Activated T-cell treated with anti-CD3 and anti-CD28 coated beads, Interleukin-2, amount 50 U/mL, for 72 hours (primary cell): ENCODE measurements at places on chromosomes 2 and 18. TPM values are rescaled to one million over a fixed set of nuclear protein-coding genes. Genes with fewer than 3 reads are reported as not detected.

Gene TTLL4
- total RNA-seq: 34.4 TPM

Gene ST6GAL2
- not detected for total RNA-seq

Gene REG3G
- not detected for total RNA-seq

DNA sequence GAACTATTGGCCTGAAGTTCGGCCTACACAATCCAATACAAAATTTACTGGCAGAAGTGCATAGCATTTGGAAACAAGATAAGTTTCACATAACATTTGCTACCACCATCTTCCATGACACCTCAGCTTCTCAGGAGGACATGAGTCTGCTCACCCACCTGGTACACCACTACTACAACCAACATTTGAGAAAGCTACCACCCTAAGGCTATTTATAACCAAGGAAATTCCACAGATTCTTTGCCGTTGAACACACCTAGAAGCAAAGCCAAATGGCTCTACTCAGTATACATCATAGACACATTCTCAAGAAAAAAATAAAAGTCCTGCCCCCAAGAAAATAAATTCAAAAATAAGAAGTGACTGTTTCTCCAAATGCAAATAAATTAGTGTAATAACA, 145.3 kb downstream of the SPAG16 start:
- H3K27me3 ChIP-seq: no peaks in the 10 kb centered on the region
- no peak overlapping the region for H3K27ac ChIP-seq
- no peak for DNase-seq
- H3K4me3 ChIP-seq: no peak overlapping the region
- H3K36me3 ChIP-seq: no peaks in the 10 kb centered on the region

DNA sequence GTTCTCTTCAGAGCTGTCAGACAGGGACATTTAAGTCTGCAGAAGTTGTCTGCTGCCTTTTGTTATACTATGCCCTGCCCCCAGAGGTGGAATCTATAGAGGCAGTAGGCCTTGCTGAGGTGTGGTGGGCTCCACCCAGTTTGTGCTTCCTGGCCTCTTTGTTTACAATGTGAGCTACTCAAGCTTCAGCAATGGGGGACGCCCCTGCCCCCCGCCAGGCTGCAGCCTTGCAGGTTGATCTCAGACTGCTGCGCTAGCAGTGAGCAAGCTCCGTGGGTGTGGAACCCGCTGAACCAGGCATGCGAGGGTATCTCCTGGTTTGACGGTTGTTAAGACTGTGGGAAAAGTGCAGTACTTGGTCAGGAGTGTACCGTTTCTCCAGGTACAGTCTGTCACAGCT, 24.0 kb upstream of the PAIP2B start:
- H3K36me3 ChIP-seq: peaks cover 2% of the 10 kb centered on the region
- no peaks in the 10 kb centered on the region for H3K4me1 ChIP-seq
- no peak overlapping the region for H3K4me3 ChIP-seq
- peaks cover 13% of the 10 kb centered on the region for H3K27me3 ChIP-seq
- DNase-seq: no peak

DNA sequence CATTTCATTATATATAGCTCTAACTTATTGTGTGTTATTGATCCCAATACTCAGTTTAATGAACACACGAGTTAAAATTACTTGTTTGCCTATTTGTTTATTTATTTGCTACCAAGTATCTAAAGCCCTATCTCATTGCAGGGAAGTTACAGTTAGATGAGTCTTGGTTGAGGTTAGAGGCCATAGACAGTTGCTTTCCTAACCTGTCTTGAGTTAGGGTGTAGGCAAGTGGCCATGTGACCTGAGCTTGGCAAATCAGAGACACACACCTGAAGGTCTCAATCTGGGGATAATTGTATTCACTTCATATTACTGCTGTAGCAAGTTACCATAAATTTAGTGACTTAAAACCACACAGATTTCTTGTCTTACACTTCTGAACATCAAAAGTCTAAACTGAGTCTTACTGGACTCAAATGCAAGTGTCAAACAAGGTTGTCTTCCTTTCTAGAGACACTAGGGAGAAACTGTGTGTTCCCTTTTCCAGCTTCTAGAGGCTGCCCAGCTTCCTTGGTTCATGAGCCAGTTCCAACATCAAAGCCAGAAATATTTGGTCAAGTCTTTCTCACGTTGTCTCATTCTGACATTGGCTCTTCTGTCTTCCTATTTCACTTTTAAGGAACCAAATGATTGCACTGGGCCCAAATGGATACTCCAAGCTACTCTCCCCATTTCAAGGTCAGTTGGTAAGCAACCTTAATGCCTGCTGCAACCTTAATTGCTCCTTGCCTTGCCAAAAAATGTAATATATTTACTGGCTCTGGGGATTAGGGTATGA, 39.7 kb downstream of the COL3A1 start:
- DNase-seq: no peak
- no peak overlapping the region for H3K4me3 ChIP-seq
- H3K4me1 ChIP-seq: no peaks in the 10 kb centered on the region
- no peaks in the 10 kb centered on the region for H3K36me3 ChIP-seq
- peaks cover 18% of the 10 kb centered on the region for H3K27me3 ChIP-seq

GRCh38 chr2:218445602-218446001, 26.7 kb downstream of the VIL1 start:
- H3K27ac ChIP-seq: no peak overlapping the region
- DNase-seq: no peak
- no peaks in the 10 kb centered on the region for H3K4me1 ChIP-seq
- H3K36me3 ChIP-seq: peaks cover 2% of the 10 kb centered on the region
- H3K4me3 ChIP-seq: no peak overlapping the region
- no peaks in the 10 kb centered on the region for H3K27me3 ChIP-seq

GRCh38 chr2:45003579-45004551, 5.4 kb downstream of the SIX2 start:
- peaks cover 90% of the 10 kb centered on the region for H3K27me3 ChIP-seq
- no peak for DNase-seq
- H3K27ac ChIP-seq: no peak overlapping the region
- H3K4me3 ChIP-seq: peak overlapping the region; percentile 69
- H3K36me3 ChIP-seq: no peaks in the 10 kb centered on the region
- H3K4me1 ChIP-seq: peaks cover 37% of the 10 kb centered on the region

DNA sequence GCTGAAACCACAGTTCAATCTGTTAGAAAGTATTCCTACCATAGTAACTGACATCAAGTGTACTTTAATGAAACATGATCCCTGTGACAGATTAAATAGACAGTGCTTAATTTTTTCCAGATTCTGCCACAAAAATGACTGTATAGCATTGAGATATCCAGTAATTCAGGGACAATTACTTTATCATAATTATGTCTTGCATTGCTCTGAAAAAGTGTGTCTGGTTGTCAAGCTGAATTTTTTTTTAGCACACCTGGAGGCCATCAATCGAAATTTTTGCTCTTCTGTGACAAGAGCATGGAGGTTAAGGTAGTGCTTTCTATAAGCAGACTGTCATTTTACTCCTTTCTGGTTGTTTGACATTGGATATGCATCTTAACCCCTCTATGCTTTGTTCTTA, 1083.8 kb upstream of the NRXN1 start:
- H3K4me1 ChIP-seq: no peaks in the 10 kb centered on the region
- no peaks in the 10 kb centered on the region for H3K36me3 ChIP-seq
- no peak overlapping the region for H3K4me3 ChIP-seq
- no peak for DNase-seq
- H3K27me3 ChIP-seq: no peaks in the 10 kb centered on the region

GRCh38 chr2:235043762-235044500, 92.1 kb downstream of the SH3BP4 start:
- no peak overlapping the region for H3K4me3 ChIP-seq
- peaks cover 14% of the 10 kb centered on the region for H3K4me1 ChIP-seq
- no peaks in the 10 kb centered on the region for H3K36me3 ChIP-seq
- peaks cover 9% of the 10 kb centered on the region for H3K27me3 ChIP-seq
- no peak overlapping the region for H3K27ac ChIP-seq

- no peaks in the 10 kb centered on the region for H3K4me1 ChIP-seq
- no peak overlapping the region for H3K4me3 ChIP-seq
- DNase-seq: no peak
- no peak overlapping the region for H3K27ac ChIP-seq
Measured at GRCh38 chr2:41963661-41964525, 83.9 kb upstream of the PKDCC start.

- H3K27me3 ChIP-seq: peaks cover 12% of the 10 kb centered on the region
- H3K4me3 ChIP-seq: no peak overlapping the region
- no peaks in the 10 kb centered on the region for H3K36me3 ChIP-seq
- H3K27ac ChIP-seq: no peak overlapping the region
- no peak for DNase-seq
Measured at GRCh38 chr2:121004950-121005349, 269.3 kb downstream of the GLI2 start.

DNA sequence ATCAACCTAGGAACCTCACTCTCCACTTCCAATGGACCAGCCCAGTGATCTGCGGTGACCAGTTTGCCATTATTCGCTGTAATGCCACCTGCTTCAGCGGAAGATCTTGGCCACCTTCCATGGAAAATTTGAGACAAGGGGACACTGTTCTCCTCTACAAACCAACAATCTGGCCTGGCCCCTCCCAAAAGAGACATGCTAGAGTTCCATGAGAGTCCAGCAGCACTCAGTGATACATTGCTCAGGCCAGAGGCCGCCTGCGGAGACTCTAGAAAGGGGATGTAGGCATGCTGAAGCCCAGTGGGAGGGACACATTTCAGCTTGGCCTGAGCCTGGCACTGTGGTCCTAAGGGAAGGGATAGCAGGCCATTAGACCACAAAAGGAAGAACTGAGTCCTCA, 58.3 kb downstream of the COL6A3 start:
- DNase-seq: no peak
- H3K27ac ChIP-seq: no peak overlapping the region
- H3K27me3 ChIP-seq: no peaks in the 10 kb centered on the region
- no peaks in the 10 kb centered on the region for H3K36me3 ChIP-seq
- H3K4me3 ChIP-seq: no peak overlapping the region

- no peak overlapping the region for H3K4me3 ChIP-seq
- no peaks in the 10 kb centered on the region for H3K4me1 ChIP-seq
- H3K36me3 ChIP-seq: no peaks in the 10 kb centered on the region
- no peak overlapping the region for H3K27ac ChIP-seq
- H3K27me3 ChIP-seq: no peaks in the 10 kb centered on the region
Measured at GRCh38 chr2:9335322-9335832, 88.0 kb downstream of the ITGB1BP1 start.

DNA sequence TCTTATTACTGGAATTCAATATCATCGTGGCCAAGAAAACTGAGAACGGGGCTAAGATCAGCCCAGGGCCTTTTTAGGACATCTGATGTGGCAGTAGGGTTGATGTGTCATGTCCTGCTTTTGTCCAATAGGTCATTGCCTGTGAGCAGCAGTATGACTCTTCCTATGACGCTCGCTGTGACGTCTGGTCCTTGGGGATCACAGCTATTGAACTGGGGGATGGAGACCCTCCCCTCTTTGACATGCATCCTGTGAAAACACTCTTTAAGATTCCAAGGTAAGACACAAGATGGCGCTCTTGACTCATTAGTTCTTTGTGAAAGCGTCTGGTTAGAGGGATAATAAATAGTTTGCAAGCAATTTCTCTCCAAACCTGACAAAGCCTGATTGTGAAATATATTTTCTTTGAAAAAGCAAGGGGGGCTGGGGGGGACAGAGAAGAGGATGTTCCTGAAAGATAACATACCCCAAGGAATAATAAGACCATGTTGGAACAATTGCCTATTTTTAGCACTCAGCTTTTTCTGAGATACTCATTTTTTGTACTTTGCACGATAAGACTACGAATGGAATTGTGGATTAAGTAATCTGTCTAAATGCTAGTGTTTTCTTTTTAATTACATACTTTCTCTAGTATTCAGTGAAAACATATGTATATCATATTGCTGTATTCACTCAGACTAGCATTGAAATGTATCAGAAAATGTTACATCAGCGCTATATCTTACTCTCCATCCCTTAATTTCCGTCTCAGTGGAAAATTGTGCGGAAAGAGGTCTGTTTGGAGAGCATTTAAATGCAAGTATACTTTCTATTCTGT, 58.1 kb downstream of the MYO3B start:
- H3K27me3 ChIP-seq: peaks cover 29% of the 10 kb centered on the region
- DNase-seq: peak; percentile 41
- no peak overlapping the region for H3K4me3 ChIP-seq
- no peaks in the 10 kb centered on the region for H3K36me3 ChIP-seq

GRCh38 chr2:46716927-46717326, 198.7 kb downstream of the MCFD2 start:
- H3K4me1 ChIP-seq: peaks cover 29% of the 10 kb centered on the region
- H3K36me3 ChIP-seq: peaks cover 16% of the 10 kb centered on the region
- no peak overlapping the region for H3K27ac ChIP-seq
- H3K4me3 ChIP-seq: no peak overlapping the region
- no peaks in the 10 kb centered on the region for H3K27me3 ChIP-seq
- no peak for DNase-seq

DNA sequence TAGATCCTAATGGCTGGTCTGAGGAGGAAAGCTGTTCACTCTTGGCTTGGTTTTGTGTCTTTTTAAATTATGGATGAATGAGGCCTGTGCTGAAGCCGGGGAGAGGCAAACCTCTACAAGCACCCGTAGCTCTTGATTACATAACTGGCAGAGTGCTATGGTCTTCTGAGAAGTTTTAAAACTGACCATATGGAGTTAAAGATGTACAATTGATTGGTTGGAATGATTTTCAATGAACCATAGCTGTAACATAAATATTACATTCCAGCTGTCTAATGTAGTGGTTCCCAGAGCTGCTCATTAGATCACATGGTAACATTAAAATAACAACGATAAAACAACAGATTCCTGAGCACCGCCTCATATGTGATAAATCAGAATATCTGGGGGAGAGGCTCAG, 71.1 kb upstream of the MAP4K3 start:
- H3K27ac ChIP-seq: no peak overlapping the region
- no peak overlapping the region for H3K4me3 ChIP-seq
- H3K4me1 ChIP-seq: peaks cover 22% of the 10 kb centered on the region

DNA sequence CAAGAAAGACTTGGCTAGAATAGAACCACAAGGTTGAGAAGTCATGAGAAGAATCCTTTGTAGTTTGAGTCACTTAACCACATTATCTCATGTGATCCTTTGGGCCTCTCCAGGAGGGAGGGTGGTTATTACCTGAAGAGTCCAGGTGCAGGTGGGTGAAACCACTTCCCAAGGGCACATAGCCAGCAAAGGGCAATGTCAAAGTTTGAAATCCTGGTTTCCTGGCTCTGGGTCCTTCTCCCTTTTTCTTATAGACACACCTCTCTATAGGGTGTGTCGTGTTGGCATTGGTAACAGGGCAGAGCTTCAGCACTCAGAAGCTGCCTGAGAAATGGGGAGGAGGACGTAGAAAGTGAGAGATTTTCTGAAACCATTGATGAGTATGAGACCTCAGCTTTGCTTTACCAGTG, 137.9 kb downstream of the MGAT5 start:
- no peak for DNase-seq
- H3K4me1 ChIP-seq: peaks cover 18% of the 10 kb centered on the region
- peaks cover 3% of the 10 kb centered on the region for H3K36me3 ChIP-seq
- H3K4me3 ChIP-seq: no peak overlapping the region
- no peaks in the 10 kb centered on the region for H3K27me3 ChIP-seq
